ENCODE measurements at places on chromosomes 1 and 21.

DNA sequence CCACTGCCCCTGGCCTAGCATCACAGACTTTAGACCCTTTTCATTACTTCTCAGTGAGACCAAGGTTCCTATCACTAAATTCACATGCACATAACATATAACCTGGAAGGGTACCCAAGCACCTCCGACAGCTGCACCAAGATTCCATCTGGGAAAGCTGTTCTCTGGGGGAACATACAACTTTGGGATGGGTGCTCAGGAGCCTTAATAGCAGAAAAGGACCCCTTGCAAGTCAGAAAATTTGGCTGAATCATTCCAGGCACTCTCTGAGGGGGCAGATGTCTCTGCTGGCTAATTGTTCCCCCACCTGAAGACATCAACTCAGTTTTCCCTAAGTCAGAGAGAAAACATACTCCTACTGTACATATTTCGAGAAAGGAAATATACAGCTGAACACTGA is 41.3 kb upstream of the PSEN2 start:
- H3K4me1 ChIP-seq = peaks cover 3% of the 10 kb centered on the region
- no peak overlapping the region for H3K4me3 ChIP-seq
- DNase-seq = no peak
- H3K27me3 ChIP-seq = no peaks in the 10 kb centered on the region

DNA sequence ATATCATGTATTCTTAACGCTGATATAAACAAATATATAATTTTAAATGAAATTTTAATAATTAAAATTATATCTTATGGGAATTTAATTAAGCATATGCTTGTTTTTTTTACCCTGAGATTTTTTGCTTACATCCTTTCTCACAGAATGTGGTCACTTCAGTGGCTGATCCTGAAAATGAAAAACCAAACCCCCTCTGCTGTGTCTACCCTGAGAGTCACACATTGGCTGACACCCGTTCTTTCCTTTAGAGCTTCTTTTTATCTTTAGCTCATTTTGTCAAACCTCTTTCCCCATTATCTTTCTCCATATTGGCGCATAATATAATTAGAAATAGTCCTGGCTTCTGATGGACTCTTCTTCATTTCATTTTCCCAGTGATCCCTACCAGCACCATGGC is 10.8 kb upstream of the CACYBP start:
- H3K27me3 ChIP-seq = no peaks in the 10 kb centered on the region
- H3K36me3 ChIP-seq = peaks cover 24% of the 10 kb centered on the region
- no peak for DNase-seq
- H3K27ac ChIP-seq = no peak overlapping the region

DNA sequence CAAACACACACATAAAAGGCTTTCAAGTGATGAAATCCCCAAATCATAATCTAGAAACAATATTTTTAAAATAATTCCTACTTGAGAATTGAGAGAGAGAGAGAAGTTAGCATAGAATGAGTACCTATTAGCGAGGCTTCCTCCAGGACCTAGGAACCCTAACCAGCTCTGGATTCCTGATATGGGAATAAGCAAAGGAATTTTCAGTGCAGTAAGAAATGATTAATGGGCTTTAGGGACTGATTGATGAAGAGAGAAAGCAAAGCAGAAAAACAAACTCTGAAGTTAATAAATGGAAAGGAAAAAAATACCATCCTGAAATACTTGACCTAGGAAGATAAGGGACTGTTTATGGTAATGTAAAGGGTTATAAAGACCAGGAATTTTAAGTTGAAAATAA is 60.6 kb downstream of the WARS2 start:
- no peak overlapping the region for H3K27ac ChIP-seq
- no peak overlapping the region for H3K4me3 ChIP-seq
- no peak for DNase-seq
- no peaks in the 10 kb centered on the region for H3K36me3 ChIP-seq
- H3K4me1 ChIP-seq = no peaks in the 10 kb centered on the region

GRCh38 chr1:96964761-96965160 is 243.2 kb downstream of the PTBP2 start:
- H3K4me1 ChIP-seq = no peaks in the 10 kb centered on the region
- H3K27me3 ChIP-seq = no peaks in the 10 kb centered on the region
- no peak for DNase-seq
- H3K27ac ChIP-seq = no peak overlapping the region
- H3K4me3 ChIP-seq = no peak overlapping the region

- no peaks in the 10 kb centered on the region for H3K4me1 ChIP-seq
- DNase-seq = no peak
- no peaks in the 10 kb centered on the region for H3K36me3 ChIP-seq
These were observed 135.3 kb downstream of the GDAP2 start for GRCh38 chr1:117794073-117794472.

GRCh38 chr1:50278410-50278809 is 144.8 kb downstream of the DMRTA2 start:
- no peaks in the 10 kb centered on the region for H3K4me1 ChIP-seq
- peaks cover 13% of the 10 kb centered on the region for H3K27me3 ChIP-seq
- no peak overlapping the region for H3K27ac ChIP-seq
- no peak overlapping the region for H3K4me3 ChIP-seq

GRCh38 chr1:232036181-232036933 is 409.8 kb downstream of the DISC1 start:
- no peaks in the 10 kb centered on the region for H3K4me1 ChIP-seq
- H3K27me3 ChIP-seq = no peaks in the 10 kb centered on the region
- H3K36me3 ChIP-seq = no peaks in the 10 kb centered on the region
- no peak for DNase-seq
- H3K4me3 ChIP-seq = no peak overlapping the region

- H3K27me3 ChIP-seq = no peaks in the 10 kb centered on the region
- no peaks in the 10 kb centered on the region for H3K4me1 ChIP-seq
- DNase-seq = no peak
- H3K4me3 ChIP-seq = no peak overlapping the region
- H3K27ac ChIP-seq = no peak overlapping the region
These were observed 129.8 kb downstream of the RPS6KC1 start for GRCh38 chr1:213180833-213181232.

DNA sequence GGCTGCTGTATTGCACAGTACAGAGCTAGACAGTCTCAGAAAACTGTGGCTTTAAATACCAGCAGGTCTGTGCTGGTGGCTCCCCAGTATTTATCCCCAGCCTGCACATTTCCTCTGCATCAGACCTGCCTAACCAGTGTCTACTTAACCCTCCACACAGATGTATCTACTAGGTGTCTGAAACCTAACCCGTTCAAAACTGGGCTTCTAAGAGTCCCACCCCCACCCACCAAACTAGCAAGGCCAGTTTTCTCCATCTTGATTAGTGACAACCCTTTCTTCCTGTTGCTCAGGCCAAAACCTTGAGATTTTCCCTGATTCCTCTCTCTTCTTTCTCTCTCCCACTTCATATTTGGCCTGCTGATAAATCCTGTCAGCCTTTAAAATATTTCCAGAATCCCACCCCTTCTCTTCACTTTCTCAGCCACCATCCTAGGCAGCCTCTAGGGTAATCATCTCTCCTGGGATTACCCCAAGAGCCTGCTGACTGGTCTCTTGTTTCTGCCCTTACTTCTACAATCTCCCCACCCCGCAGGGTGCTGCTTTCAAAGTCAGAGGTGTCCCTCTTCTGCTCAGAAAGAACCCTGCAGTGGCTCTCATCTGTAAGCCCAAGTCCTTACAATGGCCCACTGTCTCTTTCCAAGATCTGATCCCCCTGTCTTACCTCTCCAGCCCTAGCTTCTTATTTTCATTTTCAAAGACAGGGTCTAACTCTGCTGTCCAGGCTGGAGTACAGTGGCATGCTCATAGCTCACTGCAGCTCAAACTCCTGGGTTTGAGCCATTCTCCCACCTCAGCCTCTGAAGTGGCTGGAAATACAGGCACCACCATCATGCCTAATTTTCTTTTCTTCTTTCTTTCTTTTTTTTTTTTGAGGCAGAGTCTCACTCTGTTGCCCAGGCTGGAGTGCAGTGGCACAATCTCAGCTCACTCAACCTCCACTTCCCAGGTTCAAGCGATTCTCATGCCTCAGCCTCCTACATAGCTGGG is 45.2 kb downstream of the H3-3A start:
- no peak overlapping the region for H3K4me3 ChIP-seq
- no peak for DNase-seq
- no peaks in the 10 kb centered on the region for H3K36me3 ChIP-seq
- no peak overlapping the region for H3K27ac ChIP-seq
- H3K27me3 ChIP-seq = no peaks in the 10 kb centered on the region

DNA sequence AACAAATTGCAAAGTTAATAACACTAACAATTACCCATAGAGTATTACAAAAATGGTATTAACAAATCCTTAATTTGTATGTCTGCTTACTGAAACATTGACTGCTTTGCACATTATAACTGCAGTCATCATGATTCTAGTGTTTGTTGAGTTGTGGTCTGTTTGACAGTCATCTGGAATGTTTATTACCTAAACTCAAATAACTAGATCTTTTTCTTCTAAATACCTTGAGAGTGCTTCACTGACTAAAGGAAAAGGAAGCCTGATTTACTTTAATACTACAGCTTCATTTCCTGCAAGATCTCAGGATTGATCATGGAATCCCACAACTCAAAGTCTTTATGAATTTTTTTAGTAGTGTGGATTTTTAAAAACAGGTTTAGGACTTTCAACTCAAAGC is 70.0 kb downstream of the HMCN1 start:
- no peak overlapping the region for H3K4me3 ChIP-seq
- no peaks in the 10 kb centered on the region for H3K36me3 ChIP-seq
- DNase-seq = no peak
- no peak overlapping the region for H3K27ac ChIP-seq
- no peaks in the 10 kb centered on the region for H3K27me3 ChIP-seq

GRCh38 chr1:68229650-68230483 is 2.5 kb downstream of the WLS start:
- no peak for DNase-seq
- H3K4me3 ChIP-seq = peak overlapping the region; percentile 62
- no peaks in the 10 kb centered on the region for H3K27me3 ChIP-seq
- H3K36me3 ChIP-seq = peaks cover 3% of the 10 kb centered on the region

DNA sequence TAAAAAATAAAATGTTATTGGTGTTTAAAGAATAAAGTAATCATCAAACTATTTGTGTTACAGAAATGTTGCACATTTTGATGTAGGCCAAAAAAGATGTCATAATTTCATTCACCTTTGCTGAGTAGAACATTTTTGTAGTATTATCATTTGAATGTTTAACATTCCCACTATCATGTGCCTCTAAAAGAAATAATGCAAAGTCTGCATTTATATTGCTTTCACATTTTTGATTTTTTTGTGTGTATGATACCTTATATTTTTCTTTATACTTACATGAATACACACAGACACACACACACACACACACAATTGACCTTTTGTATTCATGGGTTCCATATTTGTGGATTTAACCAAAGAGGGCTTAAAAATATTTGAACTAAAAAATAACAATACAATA is 544.2 kb upstream of the ZRANB2 start:
- H3K4me3 ChIP-seq = no peak overlapping the region
- no peaks in the 10 kb centered on the region for H3K4me1 ChIP-seq
- H3K27me3 ChIP-seq = no peaks in the 10 kb centered on the region

GRCh38 chr21:43632373-43632905 is 26.8 kb downstream of the HSF2BP start:
- H3K36me3 ChIP-seq = no peaks in the 10 kb centered on the region
- H3K27me3 ChIP-seq = no peaks in the 10 kb centered on the region
- DNase-seq = no peak
- peaks cover 4% of the 10 kb centered on the region for H3K4me1 ChIP-seq

DNA sequence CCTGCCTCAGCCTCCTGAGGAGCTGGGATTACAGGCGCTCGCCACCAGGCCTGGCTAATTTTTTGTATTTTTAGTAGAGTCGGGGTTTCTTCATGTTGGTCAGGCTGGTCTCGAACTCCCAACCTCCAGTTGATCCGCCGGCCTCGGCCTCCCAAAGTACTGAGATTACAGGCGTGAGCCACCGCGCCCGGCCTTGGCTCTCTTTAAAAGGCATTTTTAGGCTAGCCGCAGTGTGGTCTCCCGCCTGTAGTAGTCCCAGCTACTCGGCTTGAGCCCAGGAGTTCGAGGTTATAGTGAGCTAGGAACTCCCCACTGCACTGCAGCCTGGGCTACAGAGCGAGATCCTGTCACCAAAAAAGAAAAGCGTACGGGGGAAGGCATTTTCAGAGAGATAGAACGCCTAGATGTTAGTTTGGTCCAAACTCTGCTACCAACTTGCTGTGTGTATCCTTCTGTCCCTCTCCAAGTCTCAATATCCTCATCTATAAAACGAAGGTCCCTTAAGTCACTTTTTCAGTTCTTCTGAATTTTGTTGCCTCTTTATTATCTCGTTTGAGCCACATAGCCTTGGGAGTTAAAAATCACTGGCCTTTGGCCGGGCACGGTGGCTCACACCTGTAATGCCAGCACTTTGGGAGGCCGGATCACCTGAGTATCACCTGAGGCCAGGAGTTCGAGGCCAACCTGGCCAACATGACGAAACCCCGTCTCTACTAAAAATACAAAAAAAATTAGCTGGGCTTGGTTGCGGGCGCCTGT is 734 bp downstream of the MED18 start:
- DNase-seq = peak; percentile 37
- peak overlapping the region; percentile 71 for H3K4me3 ChIP-seq
- H3K27me3 ChIP-seq = no peaks in the 10 kb centered on the region
- H3K27ac ChIP-seq = peak overlapping the region; percentile 92
- peaks cover 36% of the 10 kb centered on the region for H3K36me3 ChIP-seq

GRCh38 chr1:40383095-40383487 is 9.6 kb downstream of the SMAP2 start:
- peaks cover 15% of the 10 kb centered on the region for H3K4me1 ChIP-seq
- no peak for DNase-seq
- no peaks in the 10 kb centered on the region for H3K36me3 ChIP-seq

DNA sequence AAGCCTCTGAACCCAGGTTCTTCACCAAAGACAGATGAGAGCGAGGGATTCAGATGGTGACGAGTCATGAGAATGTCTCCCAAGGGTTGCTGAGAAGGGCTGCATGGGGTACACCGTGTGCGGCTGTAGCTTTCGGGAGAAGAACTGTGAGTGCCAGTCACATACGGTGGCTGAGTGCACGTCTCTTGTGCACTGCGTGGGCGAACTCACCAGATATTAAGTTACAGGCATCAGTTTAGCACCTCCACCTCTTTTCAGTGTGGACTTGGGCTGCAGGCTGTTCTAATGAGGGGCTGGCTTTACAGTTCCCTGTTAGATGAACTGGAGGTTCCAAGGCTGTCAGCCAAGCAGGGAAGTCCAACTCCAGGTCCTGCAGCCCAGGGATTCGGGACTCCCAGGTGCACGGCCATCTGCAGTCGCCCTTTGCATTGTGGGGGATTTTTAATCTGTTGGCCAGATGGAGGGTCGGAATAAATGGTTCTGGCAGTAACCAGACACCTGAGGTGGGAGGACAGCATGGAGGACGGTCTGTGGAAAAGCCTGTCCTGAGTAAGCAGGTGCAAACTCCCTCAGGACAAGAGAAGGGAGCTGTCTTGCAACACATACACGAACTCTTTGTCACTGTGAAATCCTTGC is 26.5 kb upstream of the AVPR1B start:
- H3K4me3 ChIP-seq = no peak overlapping the region
- H3K27ac ChIP-seq = no peak overlapping the region
- no peaks in the 10 kb centered on the region for H3K4me1 ChIP-seq
- no peaks in the 10 kb centered on the region for H3K27me3 ChIP-seq

DNA sequence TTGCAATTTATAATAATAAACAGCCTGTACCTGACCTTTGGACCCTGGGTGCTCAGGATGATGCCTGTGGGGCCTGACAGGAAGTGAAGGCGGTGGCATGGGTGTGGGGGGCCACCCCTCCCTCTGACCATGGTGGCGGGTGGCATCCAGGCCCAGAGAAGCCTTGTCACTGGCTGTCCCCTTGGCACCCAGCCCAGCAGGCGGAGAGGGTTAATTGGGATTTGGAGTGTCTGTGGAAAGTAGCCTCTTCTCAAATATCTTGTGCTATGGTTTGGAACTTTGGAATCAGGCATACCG is 20.5 kb downstream of the SOX13 start:
- no peaks in the 10 kb centered on the region for H3K27me3 ChIP-seq
- H3K36me3 ChIP-seq = no peaks in the 10 kb centered on the region
- H3K27ac ChIP-seq = peak overlapping the region; percentile 91
- peaks cover 54% of the 10 kb centered on the region for H3K4me1 ChIP-seq
